ENCODE measurements at places on chromosomes 3 and 15.

- no peak for DNase-seq
Observed at GRCh38 chr15:44207643-44208042, 12.6 kb upstream of the FRMD5 start.

- DNase-seq: no peak
Observed at GRCh38 chr3:149494022-149494758, 19.7 kb downstream of the TM4SF4 start.

- DNase-seq: no peak
Observed at GRCh38 chr3:192916371-192917027, 1.2 kb downstream of the MB21D2 start.

GRCh38 chr3:15391007-15391406, 36.3 kb downstream of the METTL6 start:
- no peak for DNase-seq

GRCh38 chr3:38062809-38063208, 23.8 kb downstream of the DLEC1 start:
- DNase-seq: no peak

DNA sequence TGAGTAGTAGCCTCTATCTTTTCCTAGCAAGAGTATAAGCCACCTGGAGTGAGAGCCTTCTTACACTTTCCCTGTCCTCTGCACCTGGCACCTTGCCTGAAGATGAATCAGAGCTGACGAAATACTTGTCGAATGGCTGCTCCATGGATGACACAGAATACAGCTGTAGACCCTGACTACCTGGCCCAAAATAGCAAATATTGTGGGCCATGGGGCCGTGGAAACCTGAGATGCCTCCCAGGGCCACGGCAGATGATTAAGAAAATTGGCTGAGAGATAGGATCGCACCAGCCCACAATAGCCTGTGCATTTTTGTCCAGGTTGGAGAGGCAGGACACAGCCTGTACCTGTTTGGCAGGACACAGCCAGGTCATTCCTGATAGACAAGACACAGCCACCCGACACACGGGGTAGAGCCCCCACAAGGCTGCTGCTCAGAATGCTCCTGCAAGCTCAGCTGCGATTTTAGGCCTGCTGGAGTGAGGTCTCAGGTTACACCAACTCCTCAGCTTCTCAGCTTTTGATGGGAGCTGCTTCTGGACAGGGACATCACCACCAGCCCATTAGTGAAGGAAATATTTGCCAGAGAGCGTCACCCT, 22.9 kb upstream of the TPM1 start:
- DNase-seq: no peak

DNA sequence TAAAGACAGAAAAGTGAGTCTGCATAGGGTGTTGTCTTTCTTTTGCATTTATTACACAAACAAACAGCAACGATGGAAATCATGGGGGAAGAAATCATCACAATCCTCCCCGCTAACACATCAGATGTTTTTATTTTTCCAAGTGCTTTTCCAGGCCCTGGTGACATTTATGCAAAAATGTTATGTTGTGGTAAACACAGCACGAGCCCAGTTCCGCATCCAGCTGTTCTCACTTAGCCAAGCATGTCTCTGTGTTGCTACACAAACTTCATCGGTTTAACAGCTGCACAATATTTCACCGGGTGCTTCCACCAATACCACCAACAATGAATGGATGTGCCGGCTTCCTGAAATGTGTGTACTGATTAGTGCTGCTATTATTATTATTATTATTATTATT, 53.7 kb upstream of the ABHD17C start:
- no peak for DNase-seq

- DNase-seq: no peak
Observed at GRCh38 chr3:29290596-29290995, 9.7 kb downstream of the RBMS3 start.

DNA sequence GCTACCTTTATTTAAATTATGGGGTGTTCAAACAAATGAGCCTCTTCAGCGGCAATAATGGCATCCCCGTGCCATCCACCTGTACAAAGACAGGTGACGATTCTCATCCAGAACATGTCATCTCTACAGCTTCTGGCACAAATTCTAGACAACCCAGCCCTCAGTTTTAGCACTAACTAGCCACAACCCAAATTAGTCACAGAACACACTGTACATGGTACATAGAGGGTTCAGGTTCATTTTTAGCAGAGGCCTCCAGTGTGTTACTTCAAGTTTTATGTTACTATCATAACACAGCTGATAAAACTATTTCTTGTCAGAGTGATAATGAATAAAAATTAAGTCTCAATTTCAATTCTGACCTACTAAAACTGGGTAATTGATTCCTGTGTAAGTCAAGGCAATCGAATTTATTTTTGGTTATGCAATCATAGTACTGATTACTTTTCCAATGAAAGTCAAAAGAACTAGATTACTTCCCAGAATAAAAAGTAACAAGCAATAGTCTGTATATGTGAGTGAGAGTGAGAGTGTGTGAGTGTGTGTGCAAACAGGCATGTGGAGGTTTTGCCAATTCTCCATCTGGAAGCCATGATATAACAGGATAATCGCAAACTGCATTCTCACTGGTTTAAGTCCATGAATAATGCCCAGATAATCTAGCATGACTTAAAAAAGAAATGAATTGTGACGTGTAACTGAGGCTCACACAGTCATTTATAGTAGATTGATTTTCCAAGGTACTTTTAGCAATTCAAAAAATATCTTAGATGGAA, 37.4 kb downstream of the SHQ1 start:
- no peak for DNase-seq

DNA sequence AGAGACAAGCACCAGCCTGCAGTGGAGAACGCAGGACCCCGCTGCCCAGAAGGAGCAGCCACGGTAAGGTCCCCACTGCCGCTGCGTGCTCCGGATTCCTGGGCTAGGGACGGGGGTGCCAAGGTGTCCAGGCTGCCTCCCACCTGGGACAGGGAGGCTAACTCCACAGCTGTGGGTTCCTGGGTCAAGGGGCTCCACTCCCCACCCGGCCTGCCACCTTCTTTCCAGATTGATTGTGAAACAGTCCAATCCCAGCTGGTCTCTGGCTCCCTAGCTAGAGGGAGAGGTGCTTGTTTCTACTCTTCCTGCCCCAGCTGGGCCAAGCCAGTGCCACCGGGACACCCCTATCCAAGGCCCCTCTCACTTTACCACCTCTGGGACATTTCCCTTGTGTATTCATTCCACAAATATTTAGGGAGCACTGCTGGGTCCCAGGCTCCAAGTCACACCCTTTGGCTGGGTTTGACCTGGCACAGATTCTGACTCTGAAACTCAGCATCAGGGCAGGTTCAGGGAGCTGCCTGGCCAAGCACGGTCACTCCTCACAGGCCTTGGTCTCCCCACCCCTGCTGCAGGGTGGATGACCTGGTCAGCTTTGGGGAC, 1.9 kb downstream of the PAK6 start:
- DNase-seq: no peak

DNA sequence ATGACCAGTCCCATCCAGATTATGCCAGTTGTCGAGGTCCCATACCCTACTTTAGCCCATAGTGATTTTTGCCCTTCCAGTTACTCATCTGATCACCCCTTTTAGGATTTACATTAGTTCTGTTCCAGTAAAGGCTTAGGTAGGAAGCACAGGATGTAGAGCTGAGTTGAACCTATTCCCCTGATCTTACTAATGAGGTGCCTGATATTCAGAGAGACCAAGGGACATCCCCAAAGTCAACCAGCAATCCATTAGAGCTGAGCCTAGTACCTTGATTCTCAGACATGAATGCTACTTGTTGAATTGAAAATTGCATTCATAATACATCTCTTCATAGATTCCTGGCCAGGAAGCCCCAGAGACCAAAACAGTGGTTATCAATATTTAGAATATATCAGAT, 24.7 kb downstream of the CTDSPL start:
- no peak for DNase-seq

DNA sequence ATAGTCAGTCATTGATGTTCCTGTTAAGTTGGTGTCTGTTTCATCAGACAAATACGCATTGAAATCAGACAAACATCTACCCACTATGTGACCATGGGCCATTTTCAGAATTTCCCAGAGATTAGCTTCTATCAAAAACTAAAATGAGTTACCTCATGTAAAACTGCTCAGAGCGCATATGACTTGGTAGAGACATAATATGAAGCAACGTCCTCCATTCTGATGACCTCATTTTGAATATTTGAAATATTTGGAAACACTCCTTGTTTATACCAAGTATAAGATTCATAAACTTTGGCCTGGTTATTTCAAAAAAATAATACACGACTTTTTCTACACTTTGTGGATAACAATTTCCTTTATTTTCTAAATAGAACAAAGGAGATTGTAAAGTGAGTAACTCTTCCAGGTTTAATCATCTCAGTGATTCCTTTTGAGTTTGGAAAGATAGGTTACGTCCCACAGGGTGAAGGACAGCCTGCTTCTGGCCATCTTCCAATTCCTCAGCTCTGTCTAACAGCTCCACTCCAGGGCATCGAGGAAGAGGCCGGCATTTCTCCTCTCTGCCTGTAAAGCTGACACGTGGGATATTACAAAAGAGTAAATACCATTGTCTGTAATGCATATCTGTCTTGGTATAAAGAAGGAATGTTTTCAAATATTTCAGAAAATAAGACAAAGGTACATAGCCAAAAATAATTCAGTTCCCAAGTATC, 122.6 kb downstream of the CADM2 start:
- no peak for DNase-seq

- no peak for DNase-seq
Observed at GRCh38 chr3:98551754-98552153, 20.0 kb downstream of the GPR15 start.

GRCh38 chr15:80699981-80700380, 4.9 kb downstream of the ABHD17C start:
- no peak for DNase-seq

DNA sequence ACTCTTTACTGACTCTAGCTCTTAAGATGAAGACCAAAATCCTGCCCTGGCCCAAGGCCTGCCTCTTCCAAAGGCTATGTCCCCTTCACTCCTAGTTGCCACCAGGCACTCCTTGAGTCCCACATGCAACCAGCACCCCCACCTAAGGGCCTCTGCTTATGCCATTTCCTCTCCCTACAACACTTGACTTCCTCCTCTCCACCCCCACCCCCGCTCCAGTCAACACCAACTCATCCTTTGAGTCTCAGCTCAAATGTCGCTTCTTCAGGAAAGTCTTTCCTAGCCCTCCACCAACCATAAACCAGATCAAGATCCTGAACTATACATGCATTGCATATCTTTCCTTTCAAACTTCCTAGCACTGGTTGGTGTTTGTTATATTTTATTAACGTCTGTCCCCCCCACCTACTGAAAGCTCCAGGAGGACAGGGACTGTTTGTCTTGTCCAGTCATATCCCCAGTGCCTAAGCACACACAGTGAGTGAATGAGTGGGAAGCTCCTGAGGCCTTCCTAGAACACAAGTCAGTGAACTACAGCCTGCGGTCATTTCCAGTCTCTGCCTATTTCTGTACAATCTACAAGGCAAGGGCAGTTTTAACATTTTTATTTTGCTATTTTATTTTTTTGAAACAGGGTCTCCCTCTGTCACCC, 7.3 kb downstream of the TBC1D2B start:
- DNase-seq: no peak

GRCh38 chr3:124163689-124164088, 171.8 kb upstream of the ROPN1 start:
- no peak for DNase-seq

DNA sequence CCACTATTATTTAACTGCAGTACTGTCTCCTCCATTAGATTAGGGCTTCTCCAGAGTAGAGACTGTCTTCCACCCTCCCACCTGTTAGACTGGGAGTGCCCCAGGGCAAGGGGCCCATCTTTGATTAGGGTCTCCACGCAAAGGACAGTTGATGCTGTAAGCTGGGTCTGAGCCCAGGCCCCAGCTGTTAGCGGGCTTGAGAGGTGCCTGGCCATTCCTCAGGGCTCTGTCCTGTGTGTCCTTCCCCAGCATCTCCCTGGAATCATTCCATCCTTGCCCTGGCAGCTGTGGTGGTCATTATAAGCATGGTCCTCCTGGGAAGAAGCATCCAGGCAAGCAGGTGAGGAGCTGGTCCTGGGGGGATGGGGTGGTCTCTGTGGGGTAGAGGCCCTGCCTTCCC, 6.1 kb downstream of the SLC51B start:
- DNase-seq: no peak

- DNase-seq: no peak
Observed at GRCh38 chr3:151990696-151991376, 117.4 kb downstream of the SUCNR1 start.

- no peak for DNase-seq
Observed at GRCh38 chr3:71201939-71202338, 381.6 kb downstream of the FOXP1 start.
